Right ventricle myocardium inferior (tissue), 1 donor: ENCODE measurements at places on chromosomes 11 and 22. TPM values are rescaled to one million over a fixed set of nuclear protein-coding genes. Genes with fewer than 3 reads are reported as not detected.

DNA sequence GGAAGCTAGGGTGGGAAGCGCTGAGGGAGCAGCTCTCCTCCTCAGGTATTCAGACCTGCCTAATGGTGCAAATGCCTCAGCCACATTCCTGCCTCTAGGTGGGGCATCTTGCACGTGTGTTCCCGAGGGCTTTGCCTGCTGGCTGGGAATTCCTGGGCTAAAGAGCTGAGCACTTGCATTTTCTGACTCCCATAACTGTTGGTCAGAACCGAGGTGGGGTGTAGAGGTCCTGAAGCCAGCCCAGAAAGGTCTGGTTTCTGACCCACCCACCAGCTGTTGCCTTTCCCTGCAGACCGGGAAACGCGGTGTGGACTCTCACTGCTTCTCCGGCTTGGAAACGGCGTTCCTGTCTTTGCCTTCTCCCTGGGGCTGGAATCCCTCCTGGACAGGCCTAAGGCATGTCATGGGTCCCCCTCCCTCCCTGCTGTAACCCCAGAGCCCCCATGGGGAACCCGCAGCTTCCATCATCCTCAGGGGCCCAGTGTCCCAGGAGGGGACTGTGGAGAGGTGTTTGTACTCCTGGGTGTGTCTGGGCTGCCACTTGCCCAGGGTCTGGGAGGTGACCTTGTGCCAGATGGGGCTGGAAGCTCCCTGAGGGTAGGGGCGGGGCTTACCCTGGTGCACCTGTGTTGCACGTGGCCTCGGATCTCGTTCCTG is 24.0 kb upstream of the SMIM38 start:
- no peak for DNase-seq

Gene DENND6B
- total RNA-seq = 1.7 TPM

Gene VSIG2
- 0.70 TPM for total RNA-seq

Gene SLC25A18
- 2.1 TPM for total RNA-seq

DNA sequence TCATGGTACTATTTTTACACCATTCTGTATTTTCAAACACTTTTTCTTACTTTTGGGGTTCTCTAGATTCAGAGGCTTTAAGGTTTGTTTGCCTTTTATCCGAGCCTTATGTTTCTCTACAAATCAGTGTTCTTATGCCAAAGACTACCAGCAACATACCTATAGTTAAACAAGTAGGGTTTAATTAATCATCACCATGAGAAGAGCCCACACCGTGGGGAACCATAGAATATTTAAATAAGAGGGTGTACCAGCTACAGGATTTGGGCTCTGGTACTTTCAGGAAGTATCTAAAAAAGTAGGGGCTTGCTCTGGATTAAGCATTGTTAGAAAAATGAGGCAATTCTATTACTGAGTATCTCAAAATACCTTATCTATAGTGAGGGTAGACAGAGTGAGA is 25.7 kb downstream of the TMEM225 start:
- no peak for DNase-seq

Gene TIMM10
- total RNA-seq = 58.1 TPM

- DNase-seq = no peak
Measured at GRCh38 chr11:134036492-134037045, 32.3 kb upstream of the JAM3 start.

Gene DDI1
- not detected for total RNA-seq

DNA sequence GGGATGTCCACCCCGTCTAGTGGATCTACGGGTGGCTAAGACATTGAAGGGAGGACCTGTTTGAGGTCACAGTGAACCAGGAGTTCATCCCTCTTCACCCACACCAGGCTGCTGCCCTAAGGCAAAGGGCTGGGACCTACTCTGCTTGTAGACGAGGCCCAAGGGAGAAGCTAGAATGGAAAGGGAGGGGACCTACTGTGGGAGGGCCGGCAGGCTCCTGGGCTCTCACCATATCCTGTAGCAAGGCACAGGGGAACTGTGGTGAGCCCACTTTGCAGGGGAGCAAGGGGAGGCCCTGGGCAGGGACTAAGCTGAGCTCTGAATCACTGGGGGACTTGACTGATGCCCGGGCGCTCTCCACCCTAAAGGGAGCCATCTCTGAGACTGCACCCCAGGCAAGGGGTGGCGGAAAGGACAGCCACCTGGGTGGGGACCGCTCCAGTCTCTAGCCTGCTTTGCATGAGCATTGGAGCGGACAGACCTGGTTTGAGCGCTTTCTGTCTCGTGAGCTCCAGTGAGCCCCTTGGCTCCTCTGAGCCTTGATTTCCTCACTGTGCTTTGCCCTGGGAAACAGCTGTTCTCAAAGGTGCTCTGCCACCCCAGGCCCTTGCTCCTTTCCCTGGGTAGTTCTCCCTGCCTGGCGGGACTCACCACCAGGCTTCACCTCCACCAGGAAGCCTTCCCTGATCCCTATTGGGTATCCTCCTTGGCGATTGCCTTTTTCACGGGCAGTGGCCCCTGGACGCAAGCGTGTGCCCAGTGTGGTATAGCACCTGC is 24.2 kb downstream of the PARVG start:
- DNase-seq = peak; percentile 59

GRCh38 chr11:102798012-102798746 is at the start of gene MMP1:
Gene MMP1 (minus strand): TSS chr11:102798160. CDS start chr11:102798092, 68 bp downstream.
- DNase-seq = no peak

- no peak for DNase-seq
Measured at GRCh38 chr11:86483940-86484794, 109.5 kb downstream of the CCDC81 start.

DNA sequence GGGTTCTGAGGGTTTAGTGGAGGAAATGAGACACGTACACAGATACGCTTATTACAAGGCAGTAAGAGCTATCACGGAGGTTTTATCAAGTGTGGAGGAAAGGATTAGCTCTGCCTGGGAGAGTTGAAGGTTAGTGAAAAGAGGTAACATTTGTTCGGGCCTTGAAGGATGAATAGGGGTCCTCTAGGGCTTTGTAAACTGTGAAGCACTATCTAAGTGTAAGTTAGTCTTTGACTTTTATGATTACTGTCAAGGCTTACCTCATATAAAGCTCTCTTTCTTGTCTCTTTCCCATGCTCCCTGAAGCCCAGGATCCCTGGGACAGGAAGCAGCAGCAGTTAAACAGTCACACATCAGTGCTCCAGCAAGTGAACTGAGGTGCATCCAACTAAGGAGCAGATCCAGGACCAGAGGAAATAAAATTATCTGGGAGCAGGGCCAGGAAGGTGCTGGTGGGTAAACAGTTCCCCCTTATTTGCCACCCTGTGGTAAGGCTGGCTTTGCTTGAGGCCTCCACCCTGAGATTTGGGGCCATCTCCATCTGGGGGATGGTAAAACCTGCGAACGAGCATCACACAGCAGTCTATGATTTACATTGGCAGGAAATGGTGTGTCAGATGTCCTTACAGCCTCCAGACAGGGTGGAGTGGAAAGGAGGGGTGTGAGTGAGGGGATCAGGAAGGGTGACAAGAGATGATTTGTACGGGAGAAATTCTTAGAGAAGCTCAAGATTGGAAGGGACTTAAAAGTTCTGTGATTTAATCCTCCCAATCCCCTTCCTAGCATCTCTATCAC is 27.2 kb downstream of the GVQW3 start:
- DNase-seq = no peak

- no peak for DNase-seq
Measured at GRCh38 chr11:92804388-92804966, 165.0 kb upstream of the MTNR1B start.

DNA sequence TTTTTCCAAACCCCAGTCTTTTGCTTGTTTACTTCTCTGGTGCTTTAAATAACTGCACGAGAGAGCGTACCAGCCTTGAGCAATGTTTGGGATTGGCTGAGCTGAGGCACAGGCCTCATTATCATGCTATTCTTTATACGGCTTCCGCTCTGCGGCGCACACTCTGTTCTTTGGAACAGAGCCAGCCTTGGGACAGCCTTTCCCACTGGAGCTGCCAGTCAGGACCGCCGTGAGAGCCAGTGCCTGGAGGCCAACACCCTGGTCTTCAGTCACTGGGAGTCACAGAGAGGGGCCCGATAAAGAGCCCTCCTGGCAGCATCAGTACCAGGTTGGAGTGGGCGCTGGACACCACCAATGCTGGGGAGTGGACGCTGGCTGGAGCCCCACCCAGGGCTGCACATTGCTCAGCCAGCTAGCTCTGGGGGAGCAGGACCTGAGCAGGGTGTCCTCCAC is 125.6 kb downstream of the BCR start:
- DNase-seq = peak; percentile 85

DNA sequence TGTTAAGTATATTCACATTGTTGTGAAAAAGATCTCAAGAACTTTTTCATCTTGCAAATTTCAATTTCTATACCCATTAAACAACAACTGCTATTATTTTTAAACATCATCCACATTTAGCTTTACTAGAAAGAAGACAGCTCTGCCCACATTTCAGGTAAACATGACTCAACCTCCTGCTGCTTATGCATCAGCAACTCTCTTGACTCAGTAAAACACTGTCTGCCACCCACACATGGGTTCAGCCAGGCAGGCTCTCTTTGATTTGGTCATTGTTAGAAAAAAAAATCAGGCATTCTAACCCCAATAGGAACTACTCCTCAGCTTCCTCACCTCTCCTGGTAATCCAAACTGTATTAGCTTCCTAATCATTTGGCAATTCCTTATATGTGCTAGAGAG is 5.1 kb upstream of the ENDOD1 start:
- DNase-seq = no peak

DNA sequence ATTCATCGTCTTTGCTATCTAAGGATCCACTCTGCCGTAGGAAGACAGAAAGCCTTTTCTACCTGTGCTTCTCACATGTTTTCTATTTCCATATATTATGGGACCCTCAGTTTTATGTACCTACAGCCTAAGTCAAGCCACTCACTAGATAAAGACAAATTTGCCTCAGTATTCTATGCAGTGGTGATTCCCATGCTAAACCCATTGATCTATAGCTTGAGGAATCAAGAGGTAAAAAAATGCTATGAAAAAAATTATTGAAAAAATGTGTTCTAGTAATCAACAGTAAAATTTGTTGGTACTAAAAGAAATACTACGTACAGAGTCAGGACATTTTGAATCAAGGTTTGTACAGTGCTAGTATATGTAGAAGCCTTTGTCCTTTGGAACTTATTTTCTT is 18.1 kb upstream of the OR5AL1 start:
- no peak for DNase-seq

DNA sequence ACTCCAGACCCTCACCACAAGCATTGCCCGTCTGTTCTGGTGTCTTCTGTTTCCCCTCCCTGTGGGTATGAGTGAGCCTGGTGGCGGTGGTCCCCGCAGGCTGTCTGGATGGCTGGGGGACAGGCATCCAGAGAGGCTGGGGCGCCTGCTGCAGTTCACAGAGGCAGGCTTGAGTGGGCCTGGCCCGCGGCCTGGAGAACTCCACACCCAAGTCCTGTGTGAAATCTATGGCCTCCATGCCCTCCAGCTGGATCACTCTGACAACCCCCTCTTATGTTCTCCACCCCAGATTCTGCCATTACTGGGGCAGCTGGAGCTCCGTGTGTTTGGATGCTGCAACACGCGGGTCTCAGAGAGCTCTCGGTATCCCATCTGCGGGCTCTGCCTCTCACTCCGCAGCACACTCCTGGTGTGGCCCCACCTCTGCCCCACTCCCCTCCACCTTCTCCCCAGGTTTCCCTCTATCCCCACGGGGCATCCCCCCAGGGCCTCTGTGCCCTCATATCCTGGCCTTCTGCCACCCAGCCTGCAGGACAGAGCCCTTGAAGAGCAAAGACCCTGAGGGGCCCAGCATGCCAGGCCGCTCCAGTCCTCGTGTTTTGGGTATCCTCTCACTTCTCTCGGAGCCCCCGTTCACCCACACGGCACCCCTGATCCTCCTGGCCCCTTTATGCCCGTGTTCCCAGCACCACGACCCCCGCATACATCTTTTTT is 31.3 kb downstream of the LRRC74B start:
- DNase-seq = no peak

GRCh38 chr22:19576460-19577421 is 52.5 kb upstream of the CLDN5 start:
- peak; percentile 61 for DNase-seq

GRCh38 chr11:22984045-22984444 is 123.8 kb upstream of the CCDC179 start:
- DNase-seq = no peak

DNA sequence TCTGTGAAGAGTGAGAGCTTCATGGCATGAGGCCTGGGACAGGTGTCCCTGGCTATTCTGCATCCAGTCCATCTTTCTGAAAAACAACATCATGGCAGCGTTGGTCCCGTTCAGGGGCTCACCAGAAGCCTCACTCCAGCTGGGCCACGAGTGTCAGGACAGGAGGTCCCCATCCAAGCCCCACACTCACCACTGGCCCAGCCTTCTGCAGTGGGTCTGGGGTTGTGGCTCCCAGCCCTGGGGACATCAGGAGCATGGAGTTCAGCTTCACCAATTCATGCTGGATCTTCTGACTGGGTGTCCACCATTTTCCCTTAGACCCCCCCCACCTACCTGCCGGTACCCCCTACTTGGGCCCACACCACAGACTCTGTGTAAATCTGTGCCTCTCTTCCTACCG is 400.3 kb downstream of the BRD1 start:
- no peak for DNase-seq

DNA sequence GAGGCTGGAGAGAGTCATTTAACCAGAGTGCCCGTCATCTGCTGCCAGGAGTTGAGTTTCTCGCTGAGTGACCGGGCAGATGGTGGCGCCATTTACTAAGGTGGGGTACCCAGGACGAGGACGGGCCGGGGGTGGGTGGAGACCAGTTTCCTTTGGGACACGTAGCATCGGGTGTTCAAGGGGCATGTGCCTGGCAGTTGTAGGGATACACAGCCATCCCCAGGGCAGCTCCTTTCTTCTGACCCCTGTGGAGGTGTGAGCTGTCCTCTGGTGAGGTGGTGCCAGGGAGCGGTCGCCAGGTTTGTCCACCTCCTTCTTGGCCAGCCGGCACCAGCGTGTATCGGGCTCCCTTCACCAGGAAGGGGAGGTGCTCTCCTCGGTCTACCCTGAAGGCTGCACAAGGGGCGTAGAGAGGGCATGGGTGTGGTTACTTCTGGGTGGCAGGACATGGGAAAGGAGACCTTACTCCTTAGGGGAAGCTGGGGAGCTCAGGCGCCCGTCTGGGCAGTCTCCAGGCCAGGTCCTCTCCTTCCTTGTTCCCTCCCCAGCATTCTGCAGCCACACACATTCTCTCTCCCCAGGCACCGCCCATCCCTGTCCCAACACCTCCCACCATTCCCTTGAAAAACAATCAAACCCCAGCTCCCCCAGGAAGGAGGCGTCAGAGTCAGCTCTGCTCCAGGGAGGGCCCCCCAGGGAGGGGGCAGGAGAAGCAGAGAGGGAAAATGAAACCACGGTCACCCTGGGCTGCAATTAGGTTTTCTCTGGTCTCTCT is 10.3 kb upstream of the MB start:
- DNase-seq = no peak

Gene PGR
- 6.6 TPM for total RNA-seq

Gene NRGN
- total RNA-seq = 6.4 TPM

Gene WBP2NL
- 0.24 TPM for total RNA-seq

- DNase-seq = no peak
Measured at GRCh38 chr22:50027639-50028537, 15.3 kb upstream of the IL17REL start.

- DNase-seq = no peak
Measured at GRCh38 chr22:24068377-24068680, 57.2 kb downstream of the CABIN1 start.

GRCh38 chr11:100769165-100769564 is 82.1 kb downstream of the ARHGAP42 start:
- DNase-seq = no peak

GRCh38 chr11:47161134-47161854 is 15.4 kb downstream of the ARFGAP2 start:
- no peak for DNase-seq

- no peak for DNase-seq
Measured at GRCh38 chr11:95565724-95566141, 223.8 kb downstream of the FAM76B start.

Gene OR4C3
- total RNA-seq = not detected

Gene MIAT
- total RNA-seq = 0.38 TPM

Gene MPEG1
- 18.3 TPM for total RNA-seq

- DNase-seq = peak; percentile 33
Measured at GRCh38 chr22:38831166-38831945, 12.5 kb downstream of the NPTXR start.

Gene C11orf42
- total RNA-seq = not detected
